Effector CD4-positive, alpha-beta T cell (primary cell): ENCODE measurements at places on chromosomes 11 and 22.

DNA sequence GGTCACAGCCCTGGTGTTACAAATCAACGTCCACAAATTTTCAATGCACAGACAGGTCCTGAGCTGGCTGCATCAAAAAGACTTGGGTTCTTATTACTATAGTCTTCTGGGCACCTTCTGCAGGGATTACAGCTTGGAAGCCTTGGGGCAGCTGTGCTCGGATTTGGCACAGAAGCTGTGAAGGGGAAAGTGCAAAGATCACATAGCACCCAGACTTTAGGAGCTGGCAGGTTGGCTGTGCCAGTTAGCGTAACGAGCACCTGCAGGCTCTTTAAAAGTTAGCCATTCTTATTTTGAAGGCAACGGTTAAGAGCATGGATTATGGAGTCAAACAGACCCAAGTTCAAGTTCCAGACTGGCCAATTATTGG is 100.4 kb downstream of the ARL14EP start:
- DNase-seq: no peak

GRCh38 chr22:36415415-36416168 is 27.8 kb upstream of the MYH9 start:
- DNase-seq: no peak

GRCh38 chr22:42967005-42967404 is 47.9 kb downstream of the PACSIN2 start:
- DNase-seq: no peak

DNA sequence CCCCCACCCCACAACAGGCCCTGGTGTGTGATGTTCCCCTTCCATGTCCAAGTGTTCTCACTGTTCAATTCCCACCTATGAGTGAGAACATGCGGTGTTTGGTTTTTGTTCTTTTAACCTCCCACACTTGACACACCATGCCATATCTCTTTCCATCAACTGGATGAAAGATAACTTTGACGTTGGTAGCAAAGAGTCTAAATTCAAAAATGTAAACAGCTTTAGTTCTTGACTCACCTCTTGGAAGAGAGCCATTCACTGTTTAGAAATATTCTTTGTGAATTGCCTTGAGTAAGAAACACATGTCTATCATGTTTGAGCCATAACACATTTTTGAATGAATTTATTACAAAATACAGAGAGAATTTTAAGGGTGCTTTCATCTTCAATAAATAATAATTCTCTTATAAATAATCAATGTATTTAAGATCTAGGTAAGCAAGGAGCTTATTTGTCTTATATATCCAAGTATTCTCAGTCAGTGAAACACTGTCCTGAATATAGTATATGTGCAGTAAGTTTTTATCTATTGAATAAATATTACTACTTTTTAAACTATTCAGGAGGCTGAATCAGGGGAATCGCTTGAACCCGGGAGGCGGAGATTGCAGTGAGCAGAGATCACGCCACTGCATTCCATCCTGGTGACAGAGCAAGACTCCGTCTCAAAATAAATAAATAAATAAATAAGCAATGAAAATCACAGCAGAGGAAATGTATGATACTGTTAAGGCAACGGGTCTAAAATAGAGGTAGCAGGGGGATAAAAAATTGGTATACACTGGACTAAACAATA is 6.7 kb downstream of the CARD18 start:
- no peak for DNase-seq

GRCh38 chr11:112160091-112160848 is 3.6 kb downstream of the IL18 start:
- DNase-seq: no peak
